GM12892 (cell line): ENCODE measurements at places on chromosomes 5 and 9.

GRCh38 chr5:111227801-111228200 is 3.6 kb downstream of the CAMK4 start:
- DNase-seq, result no peak

- no peak for DNase-seq
Measured at GRCh38 chr9:22307013-22307711, 139.5 kb upstream of the DMRTA1 start.

DNA sequence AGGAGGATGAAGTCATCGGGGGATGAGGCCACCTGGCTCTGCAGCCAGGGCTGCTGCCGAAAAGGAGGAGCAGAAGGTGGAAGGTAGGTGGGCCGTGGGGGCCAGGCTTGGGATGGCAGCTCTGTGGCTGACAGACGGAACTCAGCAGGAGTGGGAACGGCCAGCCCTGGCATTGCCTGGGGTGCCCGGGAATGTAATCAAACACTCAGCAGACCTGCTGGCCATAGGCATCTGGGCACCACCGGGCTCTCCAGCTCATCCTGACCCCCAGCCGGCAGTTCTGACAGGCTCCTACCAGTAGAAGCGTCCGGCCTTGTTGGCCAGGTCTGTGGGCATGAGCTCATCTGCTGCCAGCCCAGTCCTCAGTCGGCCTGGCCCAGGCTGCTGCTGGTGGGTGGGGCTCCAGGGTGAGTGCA is 4.3 kb upstream of the FAT2 start:
- DNase-seq, result no peak

DNA sequence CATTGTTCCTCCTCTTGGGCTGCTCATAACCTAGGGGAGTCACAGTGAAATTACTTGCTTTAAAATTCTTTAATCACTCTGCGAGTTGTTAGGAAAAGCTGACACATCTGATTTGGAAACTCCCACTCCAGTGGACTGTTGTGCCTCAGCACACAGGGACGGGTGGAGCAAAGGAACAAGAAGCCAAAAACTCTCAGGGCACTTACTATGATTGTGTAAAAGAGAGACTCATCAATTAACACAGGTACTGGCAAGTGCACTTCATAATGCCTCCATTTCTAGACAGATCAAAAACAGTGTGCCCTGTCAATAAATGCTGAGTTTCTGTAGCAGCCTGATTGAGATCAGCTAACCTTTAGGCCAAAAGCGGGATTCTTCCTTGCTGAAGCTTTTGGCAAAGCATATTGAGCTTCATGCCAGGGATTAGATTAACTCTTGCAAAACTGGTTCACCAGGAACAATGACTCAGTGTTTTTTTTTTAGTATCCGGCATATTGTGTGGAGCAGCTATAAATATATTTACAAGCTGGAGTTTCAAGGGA is 55.9 kb downstream of the TMC1 start:
- no peak for DNase-seq

DNA sequence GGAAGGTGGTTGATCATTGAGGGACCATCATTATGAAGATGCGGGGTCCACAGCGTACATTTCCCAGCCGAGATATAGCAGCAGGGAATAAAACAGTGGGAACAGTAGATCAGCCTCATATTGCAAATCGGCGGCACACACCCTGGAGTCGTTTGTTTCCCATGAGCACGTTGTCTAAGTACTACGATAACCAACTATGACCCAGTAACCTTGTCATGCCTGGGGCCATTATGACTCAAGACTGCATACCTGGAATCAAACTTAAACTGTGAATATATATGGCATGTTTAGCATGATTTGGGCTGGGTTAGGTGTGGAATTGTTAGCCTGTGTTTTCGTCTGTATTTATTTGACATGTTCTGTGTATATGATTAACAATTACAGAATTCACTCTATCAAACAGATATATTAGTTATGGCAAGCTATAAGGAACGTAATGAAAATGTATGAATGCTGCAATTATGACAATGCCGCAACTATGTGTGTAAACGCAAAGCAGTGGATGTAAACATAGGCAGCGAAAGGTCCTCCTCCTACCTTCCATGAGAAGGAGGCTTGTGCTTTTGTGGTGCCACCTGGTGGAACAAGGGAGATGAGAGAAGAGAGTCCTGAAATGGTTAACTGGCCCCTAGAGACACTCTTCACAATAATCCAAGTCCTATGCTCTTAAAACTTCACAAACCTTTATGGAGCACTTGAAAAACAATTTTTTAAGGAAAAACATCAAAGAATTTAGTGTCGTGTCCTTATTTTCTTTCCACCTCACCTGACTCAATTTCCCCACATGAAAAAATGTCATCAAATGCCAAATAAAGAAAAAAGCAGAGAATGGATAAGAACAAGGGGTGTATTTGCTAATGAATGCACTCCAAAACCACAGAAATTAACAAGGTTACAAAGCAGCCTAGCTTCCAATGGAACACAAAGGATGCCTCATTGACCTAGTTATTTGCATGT is 47.1 kb downstream of the SEMA5A start:
- no peak for DNase-seq

- no peak for DNase-seq
Measured at GRCh38 chr5:1292846-1293415, 1.9 kb downstream of the TERT start.

- DNase-seq, result no peak
Measured at GRCh38 chr5:159545156-159545555, 214.9 kb upstream of the IL12B start.

GRCh38 chr5:51829230-51829629 is 446.0 kb downstream of the ISL1 start:
- DNase-seq, result no peak

- DNase-seq, result no peak
Measured at GRCh38 chr9:72772661-72773060, 180.2 kb downstream of the ALDH1A1 start.

GRCh38 chr9:976943-977837 is 735 bp downstream of the DMRT3 start:
- DNase-seq, result no peak

- no peak for DNase-seq
Measured at GRCh38 chr5:74517700-74518099, 122.8 kb downstream of the ENC1 start.

- no peak for DNase-seq
Measured at GRCh38 chr5:136103118-136103517, 29.5 kb upstream of the SMAD5 start.

DNA sequence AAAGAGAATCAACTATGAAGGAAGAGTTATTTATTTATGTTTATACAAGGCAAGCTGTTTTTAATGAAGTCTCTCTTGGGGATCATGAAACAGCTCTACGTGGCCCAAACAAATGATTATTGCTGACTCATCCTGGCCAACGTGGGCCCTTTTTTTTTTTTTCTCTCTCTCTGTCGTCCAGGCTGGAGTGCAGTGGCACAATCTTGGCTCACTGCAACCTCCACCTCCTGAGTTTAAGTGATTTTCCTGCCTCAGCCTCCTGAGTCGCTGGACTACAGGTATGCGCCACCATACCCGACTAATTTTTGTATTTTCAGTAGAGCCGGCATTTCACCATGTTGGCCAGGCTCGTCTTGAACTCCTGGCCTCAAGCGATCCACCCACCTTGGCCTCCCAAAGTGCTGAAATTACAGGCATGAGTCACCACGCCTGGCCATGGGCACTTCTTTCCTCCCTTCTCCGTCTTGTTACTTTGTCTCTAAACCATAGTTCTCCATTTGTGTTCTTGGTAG is 98.3 kb downstream of the BASP1 start:
- DNase-seq, result no peak

GRCh38 chr9:106069241-106069640 is 374.9 kb downstream of the TMEM38B start:
- no peak for DNase-seq

- no peak for DNase-seq
Measured at GRCh38 chr5:64666078-64666477, 24.2 kb upstream of the SHISAL2B start.

- no peak for DNase-seq
Measured at GRCh38 chr9:71171517-71171916, 50.1 kb upstream of the TRPM3 start.

GRCh38 chr5:111927191-111927590 is 170.2 kb upstream of the NREP start:
- no peak for DNase-seq

DNA sequence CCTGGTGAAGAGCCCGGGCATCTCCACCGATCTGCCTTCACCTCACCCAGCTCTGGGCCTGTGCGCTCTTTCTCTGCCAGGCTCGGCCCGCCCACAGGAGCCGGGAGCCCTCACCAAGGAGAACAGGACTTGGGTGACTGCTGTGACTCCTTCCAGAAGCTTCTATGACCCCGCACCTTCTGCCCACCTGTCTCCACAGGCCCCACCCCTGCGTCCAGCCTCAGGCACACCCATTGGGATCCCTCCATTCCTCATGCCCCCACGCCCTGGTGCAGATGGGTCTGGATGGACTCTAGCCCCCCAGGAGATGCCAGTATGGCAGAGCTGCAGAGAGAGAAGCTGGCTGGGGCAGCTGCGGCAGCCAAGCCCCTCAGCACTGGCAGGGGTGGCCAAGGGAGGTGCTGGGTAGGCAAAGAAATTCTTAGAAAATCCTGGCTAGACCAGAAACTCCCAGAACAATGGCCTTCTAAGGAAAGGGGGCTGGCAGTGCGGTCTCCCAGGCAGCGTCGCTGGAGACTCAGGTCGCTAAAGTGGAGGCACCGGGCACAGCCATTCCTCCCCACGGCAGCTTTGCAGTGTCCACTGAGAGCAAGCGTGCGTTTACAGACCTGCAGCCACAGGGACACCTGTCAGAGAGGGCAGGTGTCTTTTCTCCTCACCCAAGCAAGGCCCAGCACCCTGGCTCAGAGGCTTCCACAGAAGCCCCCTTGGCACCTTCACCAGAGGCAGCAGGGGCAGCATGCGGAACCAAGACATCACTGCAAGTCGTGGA is 17.3 kb downstream of the LPCAT1 start:
- DNase-seq, result no peak

- DNase-seq, result no peak
Measured at GRCh38 chr9:2023532-2023931, 8.4 kb downstream of the SMARCA2 start.

DNA sequence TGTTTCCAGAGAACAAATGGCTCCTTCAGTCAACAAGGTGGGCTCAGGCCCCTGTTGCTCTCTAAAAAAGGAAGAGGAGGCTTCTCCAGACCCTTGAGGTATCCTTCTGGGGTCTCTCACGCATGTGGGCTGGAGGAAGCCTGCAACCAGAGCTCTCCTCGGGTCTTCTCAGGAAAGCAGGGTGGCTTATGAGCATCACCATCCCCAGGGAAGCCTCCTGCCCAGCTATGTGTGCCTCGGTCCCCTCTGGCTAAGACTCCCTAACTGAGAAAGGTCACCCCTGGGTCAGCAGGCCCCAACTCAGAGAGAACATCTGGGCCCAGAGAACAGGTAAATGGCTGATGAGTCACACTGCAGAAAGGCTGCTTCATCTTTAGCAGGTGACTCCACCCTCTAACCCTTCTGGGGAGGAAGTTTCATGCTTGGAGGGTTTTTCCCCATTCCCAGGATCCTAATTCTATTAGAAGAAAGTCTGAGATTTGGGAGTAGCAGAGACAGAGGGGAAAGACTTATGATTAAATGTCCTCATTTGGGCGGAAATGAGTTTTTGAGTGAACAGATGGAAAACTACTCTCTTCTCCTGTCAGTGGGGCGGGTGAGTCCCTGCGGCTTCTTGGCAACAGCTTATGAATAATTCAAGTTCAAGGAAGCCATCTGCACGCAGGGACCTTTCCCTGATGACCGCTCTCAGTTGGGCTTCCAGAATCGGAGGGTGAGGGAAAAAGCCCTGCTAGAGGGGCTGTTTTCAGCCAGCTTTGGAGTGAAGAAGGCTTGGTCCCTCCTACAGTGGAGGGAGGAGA is 41.9 kb downstream of the TGFBI start:
- DNase-seq, result no peak

GRCh38 chr5:107831612-107832395 is 161.1 kb upstream of the EFNA5 start:
- no peak for DNase-seq

DNA sequence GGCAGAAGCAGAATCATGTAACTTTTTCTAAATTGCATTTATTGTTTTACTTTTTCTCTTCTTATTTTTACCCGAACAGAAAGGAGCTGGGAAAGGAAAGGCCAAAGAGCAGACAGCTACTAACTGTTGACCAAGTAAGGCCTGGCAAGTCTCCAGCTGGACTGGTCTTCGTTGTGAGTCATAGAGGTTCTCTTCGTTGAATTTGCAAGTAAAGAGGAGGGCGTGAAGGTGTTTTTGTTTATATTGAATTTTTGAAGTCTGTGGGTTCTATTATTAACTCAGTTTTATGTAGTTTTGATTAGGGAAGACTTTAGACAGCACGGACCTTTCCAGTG is 416.5 kb upstream of the CCNH start:
- no peak for DNase-seq

DNA sequence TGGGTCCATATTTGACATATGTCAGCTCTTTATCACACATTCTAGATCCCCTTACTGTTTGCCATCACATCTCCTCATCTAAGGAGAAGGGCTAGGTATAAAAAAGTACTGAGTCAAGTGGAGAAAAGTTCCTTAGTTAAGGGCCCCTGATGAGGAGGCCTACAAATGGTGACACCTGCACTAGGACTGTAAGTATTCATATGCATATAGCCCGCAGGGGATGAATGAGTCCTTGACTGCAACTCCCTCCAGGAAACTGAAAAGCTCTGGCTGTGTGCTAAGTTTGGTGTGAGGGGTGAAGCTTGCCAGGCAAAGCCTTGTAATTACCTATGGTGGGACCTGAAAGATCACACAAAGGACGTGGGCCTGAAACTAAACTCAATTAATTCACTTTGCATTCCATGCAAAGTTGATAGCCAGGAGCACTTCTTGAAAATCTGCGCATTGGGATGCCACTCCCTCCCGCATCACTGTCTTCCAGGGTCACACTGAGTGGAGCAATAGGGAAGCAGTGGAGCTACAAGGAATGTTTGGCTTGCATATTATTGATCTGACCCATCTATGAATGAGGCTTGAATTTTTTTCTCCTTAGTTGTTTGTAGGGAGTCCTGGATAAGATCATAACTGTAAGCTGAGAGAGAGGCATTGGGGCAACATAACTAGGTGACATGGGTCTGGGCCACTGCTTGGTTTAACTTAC is 11.9 kb upstream of the EQTN start:
- DNase-seq, result no peak

DNA sequence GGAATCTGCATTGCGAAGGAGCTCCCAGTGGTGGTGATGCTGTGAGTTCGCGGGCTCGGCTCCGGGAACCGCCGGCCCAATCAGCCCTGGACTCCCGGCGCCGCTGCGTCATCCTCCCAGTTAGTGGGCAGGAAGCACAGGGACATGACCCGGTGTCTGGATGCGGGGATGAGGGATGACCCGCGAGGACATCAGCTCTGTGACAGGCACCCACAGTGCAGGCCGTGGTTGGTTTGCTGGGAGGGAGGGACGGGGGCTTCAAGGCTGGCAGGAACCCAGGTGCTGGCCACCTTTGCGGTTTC is 996 bp downstream of the NXNL2 start:
- no peak for DNase-seq

GRCh38 chr5:154618696-154619095 is 136.5 kb upstream of the LARP1 start:
- no peak for DNase-seq

GRCh38 chr5:174328631-174329299 is 283.3 kb downstream of the NSG2 start:
- DNase-seq, result no peak

GRCh38 chr5:149937610-149938009 is 7.0 kb downstream of the PDE6A start:
- DNase-seq, result no peak
